ENCODE measurements at places on chromosomes 12 and 14.

DNA sequence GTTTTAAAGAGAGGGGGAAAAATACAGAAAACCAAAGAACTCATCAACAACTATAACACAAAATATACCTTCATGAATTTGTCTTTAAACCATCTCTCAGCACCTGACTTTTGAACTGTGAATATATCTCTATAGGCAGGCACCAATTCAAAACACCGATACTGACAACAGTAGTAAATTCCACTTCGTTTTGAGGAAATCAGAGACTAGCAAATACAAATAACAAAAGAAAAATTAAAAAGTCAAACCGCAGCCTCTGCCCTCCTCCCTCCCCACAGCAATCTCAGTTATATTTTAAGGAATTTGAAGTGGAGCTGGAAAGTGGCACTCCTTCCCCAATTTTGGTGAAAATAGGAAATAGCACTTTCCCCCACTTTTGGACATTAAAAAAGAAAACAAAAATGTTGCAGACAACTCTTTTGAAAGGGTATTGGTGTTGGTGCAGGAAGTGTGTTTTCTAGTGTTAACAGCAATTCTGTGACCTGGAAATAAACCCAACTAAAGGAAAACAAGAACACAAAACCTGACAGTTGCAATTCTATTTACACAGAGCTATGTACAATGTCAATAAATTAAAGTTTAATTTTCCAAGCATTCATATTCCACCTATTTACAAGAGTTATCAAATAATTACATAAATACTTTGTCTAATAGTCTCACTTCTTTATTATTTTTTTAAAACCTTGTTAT is 13.5 kb downstream of the TBX3 start:
- DNase-seq, result peak; percentile 4

DNA sequence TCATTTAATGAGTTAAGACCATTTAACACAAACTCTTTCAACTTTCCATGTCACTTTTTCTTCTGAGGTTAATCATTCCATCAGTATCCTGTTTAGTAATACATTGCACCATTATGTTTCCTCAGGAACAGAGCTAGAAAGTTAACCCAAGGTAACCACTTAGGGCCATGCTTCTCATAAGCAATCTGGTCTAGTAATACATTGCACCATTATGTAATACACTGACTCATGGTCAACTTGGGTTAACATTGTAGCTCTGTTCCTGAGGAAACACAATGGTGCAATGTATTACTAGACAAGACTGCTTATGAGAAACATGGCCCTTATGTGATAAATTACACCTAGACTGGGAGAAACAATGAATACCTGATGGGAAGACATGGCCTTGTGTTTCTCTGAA is 21.7 kb downstream of the ERH start:
- DNase-seq, result no peak

DNA sequence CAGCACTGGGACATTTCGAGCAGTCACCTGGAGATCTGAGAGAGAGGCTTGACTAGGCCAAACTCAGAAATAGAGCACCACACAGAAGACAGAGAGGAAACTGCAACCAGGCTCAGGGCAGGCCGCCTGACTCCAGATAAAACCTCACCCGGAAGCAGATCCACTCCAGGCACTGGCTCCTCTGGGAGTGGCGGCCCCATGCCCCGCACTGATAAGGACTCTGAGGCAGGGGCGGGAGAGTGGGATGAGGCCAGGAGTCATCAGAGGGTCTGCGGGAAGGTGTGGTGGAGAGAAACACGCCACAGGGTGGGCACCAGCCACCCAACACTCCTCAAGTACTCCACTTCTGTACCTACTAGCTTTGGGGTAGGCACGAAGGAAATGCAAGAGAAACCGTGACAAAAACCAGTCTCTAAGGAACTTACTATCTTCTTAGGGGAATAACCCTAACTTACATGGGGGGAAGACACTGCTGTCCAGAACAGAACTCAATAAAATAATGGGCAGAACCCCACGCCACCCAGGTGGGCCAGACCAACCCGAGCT is 71.3 kb downstream of the CHGA start:
- DNase-seq, result no peak

GRCh38 chr12:11749943-11750690 is 100.6 kb downstream of the ETV6 start:
- no peak for DNase-seq

DNA sequence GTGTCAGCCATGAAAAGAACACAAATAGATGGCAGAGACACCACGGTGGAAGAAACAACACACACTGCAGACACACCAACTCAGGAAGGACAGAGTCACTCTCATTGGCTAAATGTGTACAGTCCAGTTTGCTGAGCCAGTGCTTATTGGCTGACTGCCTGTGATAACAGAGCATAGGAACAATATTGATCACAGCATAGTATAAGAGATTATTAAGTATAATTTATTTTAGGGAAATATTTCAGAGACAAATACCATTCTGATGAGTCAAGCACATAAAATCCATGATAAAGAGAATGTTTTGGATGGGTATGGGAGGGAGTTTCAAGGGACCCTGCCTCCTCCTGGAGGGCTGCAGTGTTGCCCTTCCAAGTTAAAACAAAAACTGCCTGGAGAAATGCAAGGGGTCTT is 50.9 kb downstream of the BTG1 start:
- DNase-seq, result peak; percentile 44

DNA sequence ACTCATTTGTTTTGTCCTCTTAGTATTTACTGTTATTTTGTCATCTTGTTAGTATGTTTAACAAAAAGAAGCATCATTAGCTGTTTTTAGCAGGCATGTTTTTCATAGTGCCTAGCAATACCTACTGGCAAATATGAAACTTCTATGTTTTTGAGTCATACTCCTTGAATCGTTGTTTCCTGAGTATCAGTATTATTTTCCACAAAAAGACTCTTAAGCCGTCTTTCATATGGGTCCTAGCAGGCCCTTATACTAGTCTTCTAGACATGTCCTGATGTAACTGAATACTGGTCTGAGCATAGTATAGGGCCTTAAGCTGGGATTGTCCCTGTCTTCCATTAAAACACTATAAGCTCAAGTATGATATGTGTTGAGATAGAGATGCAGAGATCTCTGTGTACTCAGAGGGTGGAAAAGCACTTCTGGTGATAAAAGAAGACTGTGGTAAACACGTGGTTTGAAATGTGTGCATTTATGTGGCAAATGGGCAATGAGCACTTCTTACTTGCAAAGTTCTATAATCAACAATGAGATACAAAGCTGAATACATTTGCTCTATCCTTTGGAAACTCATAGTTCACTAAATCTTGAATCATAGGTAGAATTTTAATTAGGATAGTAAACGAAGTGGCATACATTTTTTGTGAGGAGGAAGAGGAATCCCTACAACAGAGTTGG is 348.8 kb downstream of the PDZRN4 start:
- DNase-seq, result no peak

DNA sequence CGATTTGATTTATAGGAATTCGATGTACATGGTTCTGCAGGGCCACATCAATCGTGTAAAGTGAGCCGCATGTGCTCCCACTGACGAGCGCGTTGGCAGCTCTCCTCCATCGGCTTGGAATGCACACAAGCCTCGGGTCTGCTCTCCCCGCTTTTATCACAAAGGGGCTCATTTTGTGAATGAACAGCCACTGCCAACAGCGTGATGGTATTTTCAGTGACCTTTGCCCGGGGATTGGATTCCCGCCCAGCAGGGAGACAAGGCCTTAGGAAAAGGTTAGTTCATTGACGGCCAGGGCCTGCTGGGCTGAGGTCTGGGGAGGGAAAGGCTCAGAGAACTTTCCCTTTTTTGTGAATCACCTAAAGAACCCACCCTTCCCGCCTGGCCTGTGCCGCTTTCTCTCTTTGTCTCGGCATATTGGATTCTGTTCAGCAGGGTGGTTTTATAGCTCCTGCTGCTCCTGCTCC is 232.1 kb downstream of the MSRB3 start:
- peak; percentile 69 for DNase-seq

DNA sequence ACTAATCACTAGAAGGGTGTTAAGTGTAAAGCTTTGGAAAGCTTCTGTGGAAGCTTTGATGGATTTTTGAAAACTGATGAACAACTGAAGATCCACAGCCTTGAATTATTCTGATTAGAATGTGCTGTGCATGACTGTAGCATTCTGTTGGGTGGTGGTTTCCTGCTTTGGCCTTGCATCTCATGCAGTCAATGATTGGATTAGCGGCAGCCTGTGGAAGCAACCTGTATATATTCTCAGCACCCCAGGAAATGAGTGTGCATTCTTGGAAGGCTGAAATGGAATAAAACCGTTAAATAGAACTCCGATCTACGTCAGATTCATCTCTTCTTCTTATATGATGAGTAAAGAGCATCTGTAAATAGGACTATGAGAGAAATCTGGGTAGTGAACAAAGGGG is 120.2 kb downstream of the SLC16A7 start:
- DNase-seq, result no peak

DNA sequence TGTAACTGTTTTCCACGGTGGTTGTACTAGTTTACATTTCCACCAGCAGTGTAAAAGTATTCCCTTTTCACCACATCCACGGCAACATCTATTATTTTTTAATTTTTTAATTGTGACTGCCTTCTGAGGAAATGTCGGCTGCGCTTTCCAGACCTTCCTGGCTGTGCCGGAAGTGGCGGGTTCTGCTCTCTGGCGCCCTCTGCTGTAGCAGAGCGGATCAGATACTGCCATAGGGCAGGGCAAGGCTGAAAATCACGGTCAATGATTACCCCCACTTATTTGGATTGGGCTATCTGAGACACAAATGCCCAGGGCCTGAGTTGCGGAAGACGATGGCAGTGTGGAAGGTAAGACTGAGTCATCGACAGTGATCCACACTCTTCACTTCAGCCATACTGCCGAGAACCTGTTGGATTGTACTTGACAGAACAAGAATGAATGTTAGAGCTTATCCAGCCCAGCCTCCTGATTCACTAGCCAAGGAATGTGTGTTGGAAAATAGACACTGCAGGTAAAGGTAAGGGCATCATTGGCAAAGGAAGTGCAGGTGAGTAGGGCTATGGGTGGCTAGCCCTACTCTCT is 124.2 kb downstream of the NTF3 start:
- peak; percentile 35 for DNase-seq

DNA sequence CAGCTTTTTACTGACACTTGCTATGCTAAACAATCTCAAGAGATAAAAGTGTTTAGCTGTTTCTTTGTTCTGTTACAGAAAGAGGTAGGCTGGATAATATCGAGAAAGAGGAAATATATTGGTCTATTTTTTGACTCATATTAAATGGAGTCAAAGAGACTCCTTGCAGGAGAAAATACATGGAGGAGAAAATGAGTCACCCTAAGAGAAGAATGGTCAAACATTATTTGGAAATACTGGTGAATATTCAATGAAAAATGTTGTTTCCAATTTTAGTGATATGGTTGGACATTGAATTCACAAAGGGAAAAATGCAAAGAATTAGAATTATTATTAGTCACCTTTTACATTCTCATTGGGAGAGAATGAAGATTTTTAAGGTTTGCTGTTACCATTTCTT is 3.2 kb downstream of the KCNJ8 start:
- DNase-seq, result no peak

DNA sequence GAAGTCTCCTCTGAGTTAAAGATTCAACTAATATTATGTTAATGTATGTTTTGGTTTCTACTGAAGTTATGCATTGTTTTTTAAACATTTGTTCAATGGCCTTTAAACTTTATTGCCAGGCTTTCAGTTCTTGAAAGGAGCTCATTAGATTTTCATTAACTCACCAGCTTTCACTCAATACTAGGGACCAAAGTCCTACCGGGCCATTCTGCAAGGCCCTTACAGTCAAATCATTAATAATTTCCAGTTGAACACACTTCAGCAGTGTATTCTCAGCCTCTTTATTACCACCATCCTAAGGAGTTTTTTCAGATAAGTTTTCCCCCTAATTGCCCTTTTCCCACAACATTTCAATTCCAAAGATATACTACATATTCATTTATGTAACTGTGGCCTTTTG is 409.2 kb downstream of the DIO2 start:
- DNase-seq, result no peak

DNA sequence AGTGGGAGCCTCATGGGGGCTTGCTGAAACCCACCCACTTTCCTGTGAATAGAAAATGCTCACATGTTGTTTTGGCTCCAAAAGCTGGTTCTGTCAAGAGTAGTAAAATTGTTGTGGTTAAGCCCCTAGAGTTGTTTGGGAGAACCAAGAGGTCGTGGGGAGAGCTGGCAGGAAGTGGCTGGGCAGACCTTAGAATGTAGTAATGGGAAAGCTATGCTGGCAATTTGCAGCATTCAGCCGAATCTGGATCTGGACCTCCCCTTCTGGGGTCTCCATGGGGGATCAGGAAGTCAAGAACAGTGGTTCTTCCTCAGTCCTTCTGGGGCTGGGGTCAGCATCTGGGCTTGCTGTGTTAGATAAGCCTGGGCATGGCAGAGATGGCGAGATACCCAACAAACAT is 150.6 kb upstream of the TBX3 start:
- peak; percentile 94 for DNase-seq

GRCh38 chr12:105280966-105281693 is 45.2 kb upstream of the APPL2 start:
- DNase-seq, result no peak

DNA sequence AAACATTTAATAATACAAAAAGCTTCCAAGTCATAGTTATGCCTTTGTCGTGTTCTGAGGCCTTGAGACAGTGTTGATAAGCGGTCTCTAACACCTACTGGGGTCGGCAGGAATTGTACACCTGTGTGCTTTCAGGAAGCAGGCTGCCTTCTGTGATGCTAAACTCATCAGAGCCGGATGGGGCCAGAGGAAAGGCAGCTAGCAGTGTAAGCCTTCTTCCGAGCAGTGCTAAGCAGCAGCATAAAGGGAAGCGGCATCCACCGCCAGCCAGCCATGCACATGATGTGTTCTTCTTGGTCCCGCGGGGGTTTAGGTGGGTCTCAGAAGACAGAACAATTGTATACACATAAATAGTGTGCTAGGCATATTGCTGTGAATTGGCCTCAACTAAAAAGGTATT is 159.3 kb downstream of the SLC15A4 start:
- no peak for DNase-seq

GRCh38 chr12:24113701-24114100 is 164.2 kb upstream of the SOX5 start:
- peak; percentile 40 for DNase-seq

- DNase-seq, result no peak
Measured at GRCh38 chr14:55097881-55098560, 31.0 kb upstream of the LGALS3 start.

GRCh38 chr14:58177125-58177524 is 22.8 kb upstream of the ACTR10 start:
- DNase-seq, result no peak

DNA sequence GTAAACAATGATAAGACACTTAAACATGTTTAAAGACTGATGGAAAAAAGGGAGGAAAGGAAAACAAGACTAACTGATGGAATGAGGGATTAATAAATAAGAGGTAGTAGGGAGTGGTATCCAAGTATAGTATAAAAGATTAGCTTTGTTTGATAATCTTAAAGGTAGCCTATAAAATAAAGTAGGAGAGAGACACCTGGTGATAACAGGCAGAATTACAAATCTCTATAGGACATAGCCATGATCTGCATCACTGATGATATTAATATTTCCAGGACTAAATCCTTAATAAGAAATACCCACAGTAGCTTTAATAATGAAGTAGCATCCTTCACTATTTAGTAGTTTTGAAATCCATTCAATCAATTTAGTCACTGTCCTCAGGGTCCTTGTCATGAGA is 30.4 kb downstream of the DLGAP5 start:
- no peak for DNase-seq

All from mesendoderm (in vitro differentiated cells).